ENCODE measurements at places on chromosomes 13 and 19. TPM values are rescaled to one million over a fixed set of nuclear protein-coding genes. Genes with fewer than 3 reads are reported as not detected.

- H3K27ac ChIP-seq: no peak overlapping the region
- H3K4me1 ChIP-seq: no peaks in the 10 kb centered on the region
- no peaks in the 10 kb centered on the region for H3K27me3 ChIP-seq
- H3K4me3 ChIP-seq: no peak overlapping the region
- H3K36me3 ChIP-seq: no peaks in the 10 kb centered on the region
Observed at GRCh38 chr13:84896128-84896527, 903.1 kb downstream of the SLITRK6 start.

GRCh38 chr19:46648060-46648960 is 12.3 kb upstream of the GNG8 start:
- H3K4me3 ChIP-seq: peak overlapping the region; percentile 69
- no peak for DNase-seq
- no peak overlapping the region for H3K27ac ChIP-seq
- H3K27me3 ChIP-seq: peaks cover 26% of the 10 kb centered on the region
- no peaks in the 10 kb centered on the region for H3K4me1 ChIP-seq
- H3K36me3 ChIP-seq: no peaks in the 10 kb centered on the region

DNA sequence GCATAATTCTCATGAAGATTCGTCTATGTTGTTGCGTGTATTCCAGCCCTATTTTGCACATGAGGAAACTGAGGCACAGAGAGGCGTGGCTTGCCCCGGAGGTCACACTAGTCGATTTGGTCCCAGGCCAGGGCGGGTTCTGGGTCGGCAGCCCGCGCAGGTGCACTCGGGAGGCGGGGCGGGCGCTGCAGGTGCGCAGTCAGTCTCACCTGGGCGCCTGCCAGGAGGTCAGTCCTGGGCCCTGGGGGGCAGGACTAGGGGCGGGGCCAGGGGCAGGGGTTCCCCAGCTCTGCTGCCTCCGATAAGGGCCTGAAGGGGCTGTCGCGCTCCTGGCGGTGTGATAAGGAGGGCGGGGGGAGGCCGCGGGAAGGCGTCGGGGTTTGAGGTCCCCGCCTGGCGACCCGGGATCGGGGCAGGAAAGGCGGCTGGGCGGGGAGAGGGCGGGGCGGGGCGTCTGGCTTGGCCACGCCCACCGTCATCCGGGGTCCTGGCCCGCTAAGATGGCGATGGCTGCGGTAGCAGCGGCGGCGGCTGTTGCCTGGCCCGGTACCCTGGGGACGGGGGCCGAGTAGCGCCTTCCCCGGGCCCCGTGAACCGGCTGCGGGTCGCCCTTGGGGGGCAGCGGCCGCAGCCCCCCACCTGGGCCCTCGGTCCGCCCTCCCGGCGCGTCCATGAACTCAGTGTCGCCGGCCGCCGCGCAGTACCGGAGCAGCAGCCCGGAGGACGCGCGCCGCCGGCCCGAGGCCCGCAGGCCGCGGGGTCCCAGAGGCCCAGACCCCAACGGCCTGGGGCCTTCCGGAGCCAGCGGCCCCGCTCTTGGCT is at the start of gene ATG4D:
Gene ATG4D, plus strand, starts transcription at position 485 of the 822 bp plus-strand sequence. Its CDS starts 187 bp downstream, at position 672.
- DNase-seq: peak; percentile 90
- no peak within 1 kb of the TSS for H3K27ac ChIP-seq
- H3K4me1 ChIP-seq: no peaks in the 10 kb centered on the region
- peaks cover 14% of the 10 kb centered on the region for H3K36me3 ChIP-seq
- H3K27me3 ChIP-seq: no peaks in the 10 kb centered on the region

DNA sequence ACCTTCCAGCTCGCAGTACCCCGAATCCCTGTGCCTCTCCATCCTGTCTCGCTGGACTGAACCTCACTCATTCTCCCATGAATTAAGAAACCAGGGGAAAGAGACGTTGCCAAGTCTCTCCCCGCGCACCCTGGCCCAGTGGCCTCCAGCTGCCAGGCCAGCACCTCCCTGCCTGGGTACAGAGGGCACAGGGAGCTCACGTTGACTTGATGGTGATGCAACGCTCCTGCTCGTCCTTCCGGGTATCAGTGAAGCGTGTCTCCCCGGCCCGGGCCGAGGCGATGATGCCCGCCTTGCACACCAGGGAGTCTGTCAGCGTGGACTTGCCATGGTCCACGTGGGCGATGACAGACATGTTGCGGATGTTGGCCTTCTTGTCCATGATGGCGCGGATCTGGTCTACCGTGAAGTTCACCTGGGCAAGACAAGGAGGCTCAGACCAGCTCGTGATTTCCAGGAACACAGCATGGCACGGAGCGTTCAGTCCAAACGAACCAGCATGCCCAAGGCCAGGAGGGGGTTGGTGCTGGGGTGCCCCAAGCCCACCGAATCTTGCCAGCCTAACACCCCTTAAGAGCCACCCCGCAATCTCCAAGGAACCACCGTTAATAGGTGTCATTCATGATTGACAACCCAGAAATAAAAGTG is 1.2 kb downstream of the EEF2 start:
- H3K4me3 ChIP-seq: peak overlapping the region; percentile 97
- no peaks in the 10 kb centered on the region for H3K27me3 ChIP-seq
- no peaks in the 10 kb centered on the region for H3K4me1 ChIP-seq

DNA sequence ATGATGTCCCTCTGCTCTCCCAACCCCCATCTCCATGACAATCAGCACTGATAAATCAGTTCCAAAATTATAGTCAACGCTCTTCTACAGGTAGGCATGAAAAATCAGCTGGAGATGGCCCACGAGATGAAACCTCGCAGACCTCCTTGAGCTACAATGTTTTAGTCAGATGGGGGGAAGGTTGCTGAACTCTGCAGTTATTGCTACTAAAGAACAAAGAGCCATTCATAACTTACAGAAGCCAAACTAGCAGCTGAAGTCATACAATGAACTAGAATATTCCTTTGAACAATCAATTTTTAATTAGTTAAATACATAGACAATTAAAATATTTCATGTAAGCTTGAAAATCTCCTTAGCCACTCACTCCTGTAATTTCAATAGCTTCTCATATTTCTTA is 179.2 kb downstream of the NHLRC3 start:
- no peaks in the 10 kb centered on the region for H3K4me1 ChIP-seq
- DNase-seq: no peak
- H3K4me3 ChIP-seq: no peak overlapping the region
- no peak overlapping the region for H3K27ac ChIP-seq
- no peaks in the 10 kb centered on the region for H3K36me3 ChIP-seq
- no peaks in the 10 kb centered on the region for H3K27me3 ChIP-seq

DNA sequence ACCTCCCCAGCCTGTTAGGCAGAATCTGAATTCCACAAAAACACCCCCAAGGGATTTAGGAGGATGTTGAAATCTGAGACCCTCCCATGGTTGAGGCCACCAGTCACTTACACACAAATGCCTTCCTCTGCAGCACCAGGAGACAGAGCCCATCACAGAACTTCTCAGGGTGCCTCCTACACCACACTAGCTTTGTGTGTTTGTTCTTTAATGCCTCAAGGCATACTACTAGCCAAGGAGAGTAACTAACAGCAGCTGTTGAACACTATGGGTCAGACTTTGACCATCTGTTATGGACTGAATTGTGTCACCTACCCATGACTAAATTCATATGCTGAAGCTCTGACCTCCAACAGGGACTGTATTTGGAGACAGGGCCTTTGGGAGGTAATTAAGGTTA is 9.5 kb upstream of the MED26 start:
- no peaks in the 10 kb centered on the region for H3K4me1 ChIP-seq
- H3K4me3 ChIP-seq: no peak overlapping the region
- H3K36me3 ChIP-seq: peaks cover 17% of the 10 kb centered on the region

DNA sequence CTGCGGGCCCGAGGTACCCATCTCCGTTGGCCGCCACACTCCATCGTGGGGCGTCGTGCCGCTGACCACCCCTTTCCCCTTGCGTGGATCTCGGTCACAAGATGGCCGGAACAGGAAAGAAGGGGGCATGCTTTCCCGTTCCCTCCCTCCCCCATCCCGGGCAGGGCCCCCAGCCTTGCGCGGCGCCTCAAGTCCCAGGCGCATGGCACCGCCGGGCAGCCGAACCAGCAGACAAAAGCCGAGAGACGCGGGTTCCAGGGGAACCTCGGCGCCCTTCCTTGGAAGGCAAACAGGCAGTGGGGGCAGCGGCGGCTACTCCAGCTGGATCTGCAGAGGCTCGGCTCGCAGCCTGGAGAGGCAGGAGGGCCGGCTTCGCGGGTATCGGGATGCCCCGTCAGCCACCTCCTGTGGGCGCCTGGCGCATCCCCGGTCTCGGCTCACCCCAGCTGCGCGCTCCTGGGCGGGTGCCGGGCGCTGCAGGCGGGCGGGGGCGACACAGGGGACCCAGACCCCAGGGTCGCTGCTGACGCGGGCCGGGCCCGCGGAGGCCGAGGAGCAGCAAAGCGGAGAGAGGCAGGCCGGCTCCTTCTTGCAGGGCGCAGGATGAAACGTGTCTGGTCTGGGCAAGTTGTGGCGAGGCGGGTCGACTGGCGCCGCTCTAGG is 439 bp downstream of the DZIP1 start:
- H3K27me3 ChIP-seq: no peaks in the 10 kb centered on the region
- H3K27ac ChIP-seq: no peak overlapping the region
- H3K4me1 ChIP-seq: peaks cover 2% of the 10 kb centered on the region
- peak; percentile 61 for DNase-seq

- H3K4me1 ChIP-seq: peaks cover 13% of the 10 kb centered on the region
- no peak for DNase-seq
- H3K27ac ChIP-seq: no peak overlapping the region
Observed at GRCh38 chr13:40341501-40341900, 324.9 kb downstream of the FOXO1 start.

PPM1N gene
- total RNA-seq: 8.1 TPM

GRCh38 chr13:23254506-23254905 is 73.7 kb downstream of the SGCG start:
- peaks cover 2% of the 10 kb centered on the region for H3K36me3 ChIP-seq
- DNase-seq: peak; percentile 33
- H3K4me1 ChIP-seq: no peaks in the 10 kb centered on the region

DNA sequence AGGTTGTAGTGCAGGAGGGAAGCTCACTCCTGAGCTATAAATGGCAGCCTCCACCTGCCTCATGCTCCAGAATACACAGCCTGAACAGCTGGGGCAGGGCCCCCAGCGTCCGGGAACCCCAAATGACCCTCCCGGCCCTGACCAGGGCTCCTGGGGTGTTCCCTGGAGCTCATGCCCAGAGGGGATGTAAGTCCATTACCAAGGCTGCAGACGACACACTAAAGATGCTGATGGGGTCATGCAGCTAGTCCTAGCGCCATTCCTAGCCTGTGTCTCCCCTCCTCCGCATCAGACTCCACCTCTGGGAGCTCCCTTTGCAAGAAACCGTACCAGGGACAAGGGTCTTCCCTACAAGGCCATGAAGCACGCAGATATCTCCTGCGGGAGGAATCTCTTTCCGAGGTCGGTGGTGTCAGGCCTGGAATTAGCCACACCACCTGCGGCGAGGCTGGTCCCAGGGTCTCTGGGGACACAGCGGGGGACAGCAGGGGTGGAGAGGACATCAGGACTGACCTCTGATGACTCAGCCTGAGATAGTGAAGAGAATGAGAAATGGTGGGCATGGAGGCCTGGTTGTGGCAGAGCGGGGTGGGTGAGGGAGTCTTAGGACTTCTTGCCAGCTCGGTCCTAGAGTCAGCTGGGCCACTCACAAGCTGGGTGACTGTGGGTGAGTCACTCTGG is 11.9 kb upstream of the TPM4 start:
- H3K27ac ChIP-seq: no peak overlapping the region
- DNase-seq: no peak
- H3K36me3 ChIP-seq: no peaks in the 10 kb centered on the region
- no peak overlapping the region for H3K4me3 ChIP-seq

FAM216B gene
- total RNA-seq: not detected

GRCh38 chr19:6047741-6048251 is 62.5 kb downstream of the RFX2 start:
- no peak overlapping the region for H3K27ac ChIP-seq
- no peak overlapping the region for H3K4me3 ChIP-seq
- no peaks in the 10 kb centered on the region for H3K36me3 ChIP-seq

DNA sequence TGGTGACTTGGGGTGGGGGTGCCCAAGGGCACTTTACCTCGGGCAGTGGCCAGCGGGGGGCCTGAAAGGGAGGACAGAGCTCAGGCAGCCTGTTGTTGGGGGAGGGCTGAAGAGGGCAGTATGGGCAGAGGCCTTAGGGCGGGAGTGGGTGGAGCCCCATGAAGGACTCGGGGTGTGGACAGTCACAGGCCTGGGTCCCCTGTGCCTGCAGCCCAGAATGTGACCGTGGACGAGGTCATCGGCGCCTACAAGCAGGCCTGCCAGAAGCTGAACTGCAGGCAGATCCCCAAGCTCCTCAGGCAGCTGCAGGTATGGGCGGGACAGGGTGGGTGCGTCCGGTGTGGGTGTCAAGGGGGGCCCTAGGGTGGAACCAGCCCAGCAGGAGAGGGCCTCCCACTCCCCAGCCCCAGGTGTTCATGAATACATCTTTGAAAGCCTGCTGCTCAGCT is 22.5 kb downstream of the NKPD1 start:
- no peak for DNase-seq
- no peaks in the 10 kb centered on the region for H3K4me1 ChIP-seq
- H3K27ac ChIP-seq: no peak overlapping the region
- H3K27me3 ChIP-seq: no peaks in the 10 kb centered on the region
- H3K4me3 ChIP-seq: no peak overlapping the region

DNA sequence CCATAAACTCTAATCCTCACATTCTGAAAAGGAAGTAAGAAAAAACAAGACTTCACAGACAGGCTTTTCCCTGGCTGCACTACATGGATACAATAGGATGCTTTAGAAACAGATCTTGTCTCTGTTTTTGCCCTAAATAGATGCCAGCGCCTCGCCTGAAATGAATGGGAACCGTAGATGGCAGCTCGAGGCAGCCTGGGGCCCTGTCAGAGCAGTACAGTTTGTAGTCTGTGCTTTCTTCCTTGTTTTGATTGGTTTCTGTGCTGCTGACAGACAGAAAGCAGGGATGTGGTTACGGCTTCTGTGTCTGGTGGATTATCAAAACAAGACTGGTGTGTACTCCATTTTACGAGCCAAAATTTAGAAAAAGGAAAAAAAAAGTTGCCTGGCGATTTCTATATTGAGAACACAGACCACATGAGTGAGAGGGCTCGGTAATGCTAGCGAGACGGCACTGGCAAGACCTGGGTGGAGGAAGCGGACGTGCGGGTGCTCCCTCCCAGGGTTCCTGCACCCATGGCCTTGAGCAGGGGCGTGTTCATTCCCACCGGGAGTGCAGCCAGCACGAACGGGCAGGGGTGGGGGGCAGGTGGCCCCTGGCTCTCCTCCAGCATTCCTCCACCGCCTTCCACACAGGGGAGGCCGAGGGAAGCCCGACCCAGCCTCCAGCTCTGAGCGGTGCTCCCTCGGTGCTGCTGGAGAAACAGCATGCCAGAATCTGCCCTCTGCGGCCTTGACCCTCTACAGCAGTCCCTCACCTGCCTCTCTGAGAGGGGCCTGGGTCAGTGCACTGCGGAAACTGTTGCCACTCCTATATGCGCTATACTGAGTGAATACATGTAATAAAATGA is 37.6 kb upstream of the C1QTNF9 start:
- no peak overlapping the region for H3K27ac ChIP-seq
- no peaks in the 10 kb centered on the region for H3K4me1 ChIP-seq
- no peak overlapping the region for H3K4me3 ChIP-seq
- no peak for DNase-seq
- H3K27me3 ChIP-seq: no peaks in the 10 kb centered on the region

DNA sequence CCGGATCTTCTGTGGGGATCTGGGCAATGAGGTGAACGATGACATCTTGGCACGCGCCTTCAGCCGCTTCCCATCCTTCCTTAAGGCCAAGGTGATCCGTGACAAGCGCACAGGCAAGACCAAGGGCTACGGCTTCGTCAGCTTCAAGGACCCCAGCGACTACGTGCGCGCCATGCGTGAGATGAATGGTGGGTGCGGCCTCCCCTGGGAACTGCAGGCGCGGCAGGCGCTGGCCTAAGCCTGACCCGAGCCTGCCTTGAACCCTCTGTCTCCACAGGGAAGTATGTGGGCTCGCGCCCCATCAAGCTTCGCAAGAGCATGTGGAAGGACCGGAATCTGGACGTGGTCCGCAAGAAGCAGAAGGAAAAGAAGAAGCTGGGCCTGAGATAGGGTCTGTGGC is 4.4 kb upstream of the ETV2 start:
- peaks cover 54% of the 10 kb centered on the region for H3K36me3 ChIP-seq
- H3K27me3 ChIP-seq: no peaks in the 10 kb centered on the region
- no peak overlapping the region for H3K27ac ChIP-seq
- no peak for DNase-seq

Data from H9 (cell line).